ENCODE measurements at places on chromosomes 13 and 19. TPM values are rescaled to one million over a fixed set of nuclear protein-coding genes. Genes with fewer than 3 reads are reported as not detected.

DNA sequence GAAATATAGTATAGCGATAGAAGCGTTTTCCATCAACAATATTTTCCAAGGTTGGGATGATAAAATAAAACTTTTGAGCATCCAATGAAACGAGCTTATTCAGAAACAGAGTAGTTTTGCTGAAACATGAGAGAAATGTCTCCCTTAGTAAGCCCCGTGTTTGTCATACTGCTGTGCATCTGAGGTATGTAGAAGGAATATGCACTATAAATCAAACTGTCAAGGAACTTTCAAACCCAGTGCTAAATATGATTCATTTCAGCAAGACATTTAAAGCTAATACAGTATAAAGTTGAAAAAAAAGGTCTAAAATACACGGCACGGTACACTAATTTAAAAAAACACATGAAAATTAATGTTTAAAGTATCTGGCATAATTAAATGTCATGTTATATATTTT is 546.2 kb downstream of the SLITRK5 start:
- no peak for DNase-seq

Gene WDR87
- total RNA-seq, result not detected

Gene TMEM150B
- not detected for total RNA-seq

Gene ZNF665
- total RNA-seq, result 6.8 TPM

Gene FCGBP
- 5.8 TPM for total RNA-seq

Gene LYL1
- total RNA-seq, result 0.24 TPM

DNA sequence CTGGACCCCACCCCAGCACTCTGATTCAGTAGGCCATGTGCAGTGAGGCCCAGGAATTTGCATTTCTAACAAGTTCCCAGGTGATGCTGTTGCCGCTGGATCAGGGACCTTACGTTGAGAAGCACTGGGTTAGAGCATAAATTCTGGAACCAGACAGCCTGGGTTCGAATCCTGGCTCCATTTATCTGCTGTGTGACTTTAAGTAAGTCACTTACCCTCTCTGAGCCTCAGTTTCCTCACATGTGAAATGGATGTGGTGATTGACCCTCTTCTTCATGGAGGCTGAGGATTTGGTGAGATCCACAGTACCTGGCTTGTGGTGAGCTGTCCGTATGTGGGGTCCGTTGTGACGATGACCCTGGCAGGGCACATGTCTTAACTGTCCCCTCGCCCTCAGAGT is 15.9 kb downstream of the HIPK4 start:
- no peak for DNase-seq

Gene NEK5
- total RNA-seq, result not detected

Gene KLK12
- total RNA-seq, result not detected

DNA sequence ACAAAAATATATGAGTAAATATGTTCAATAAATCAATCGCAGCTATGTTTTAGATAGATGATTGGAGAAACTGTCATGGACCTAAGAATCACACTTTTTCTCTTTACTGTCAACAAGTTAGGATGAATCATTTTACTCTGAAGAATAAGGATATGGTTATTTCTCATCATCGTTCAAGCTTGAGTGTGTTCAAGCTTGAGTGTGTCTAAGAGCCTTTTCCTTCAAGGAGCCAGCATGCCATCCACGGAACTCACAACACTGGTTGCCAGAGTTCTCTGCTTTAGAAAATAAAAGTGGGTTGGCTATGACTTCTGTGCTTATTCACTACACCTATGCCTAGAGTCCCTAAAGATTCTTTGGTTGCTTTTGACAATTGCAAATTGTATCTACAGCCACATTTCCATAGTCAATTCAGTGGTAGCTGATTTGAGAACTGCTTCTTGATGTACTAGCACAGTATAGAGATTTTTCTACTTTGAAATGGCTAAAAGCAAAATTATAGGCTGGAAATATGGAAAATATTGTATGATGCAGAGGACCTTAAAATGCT is 58.1 kb upstream of the SCEL start:
- DNase-seq, result no peak

DNA sequence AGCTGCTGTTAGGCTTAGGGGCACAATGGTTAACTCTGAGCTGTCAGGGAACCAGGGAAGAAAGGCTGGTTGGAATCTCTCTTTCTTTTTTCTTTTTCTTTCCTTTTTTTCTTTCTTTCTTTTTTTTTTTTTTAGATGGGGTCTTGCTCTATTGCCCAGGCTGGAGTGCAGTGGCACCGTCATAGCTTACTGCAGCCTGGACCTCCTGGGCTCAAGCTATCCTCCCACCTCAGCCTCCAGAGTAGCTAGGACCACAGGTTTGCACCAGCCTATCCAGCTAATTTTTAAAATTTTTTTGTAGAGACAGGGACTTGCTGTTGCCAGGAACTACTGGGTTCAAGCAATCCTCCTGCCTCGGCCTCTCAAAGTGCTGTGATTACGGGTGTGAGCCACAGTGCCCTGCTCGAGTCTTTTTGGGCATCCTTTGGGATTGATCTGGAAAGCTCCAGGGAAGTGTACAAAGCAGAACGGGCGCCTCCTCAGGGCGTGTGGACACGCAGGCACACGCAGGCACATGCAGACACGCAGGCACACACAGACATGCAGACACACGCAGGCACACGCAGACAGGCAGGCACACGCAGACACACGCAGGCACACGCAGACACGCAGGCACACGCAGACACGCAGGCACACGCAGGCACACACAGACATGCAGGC is 99.2 kb downstream of the GADD45B start:
- DNase-seq, result no peak

Gene C3
- 132 TPM for total RNA-seq
